ENCODE measurements at places on chromosomes 11 and 22. TPM values are rescaled to one million over a fixed set of nuclear protein-coding genes. Genes with fewer than 3 reads are reported as not detected.

Gene DLG2
- 0.23 TPM for total RNA-seq

Gene TMEM134
- total RNA-seq, result 61.1 TPM

Gene PRODH
- total RNA-seq, result 1.2 TPM

Gene INPP5J
- total RNA-seq, result 0.48 TPM

Gene BSX
- not detected for total RNA-seq

Gene ISX
- not detected for total RNA-seq

Gene MRGPRX3
- not detected for total RNA-seq
